ENCODE measurements at places on chromosomes 4 and X.

DNA sequence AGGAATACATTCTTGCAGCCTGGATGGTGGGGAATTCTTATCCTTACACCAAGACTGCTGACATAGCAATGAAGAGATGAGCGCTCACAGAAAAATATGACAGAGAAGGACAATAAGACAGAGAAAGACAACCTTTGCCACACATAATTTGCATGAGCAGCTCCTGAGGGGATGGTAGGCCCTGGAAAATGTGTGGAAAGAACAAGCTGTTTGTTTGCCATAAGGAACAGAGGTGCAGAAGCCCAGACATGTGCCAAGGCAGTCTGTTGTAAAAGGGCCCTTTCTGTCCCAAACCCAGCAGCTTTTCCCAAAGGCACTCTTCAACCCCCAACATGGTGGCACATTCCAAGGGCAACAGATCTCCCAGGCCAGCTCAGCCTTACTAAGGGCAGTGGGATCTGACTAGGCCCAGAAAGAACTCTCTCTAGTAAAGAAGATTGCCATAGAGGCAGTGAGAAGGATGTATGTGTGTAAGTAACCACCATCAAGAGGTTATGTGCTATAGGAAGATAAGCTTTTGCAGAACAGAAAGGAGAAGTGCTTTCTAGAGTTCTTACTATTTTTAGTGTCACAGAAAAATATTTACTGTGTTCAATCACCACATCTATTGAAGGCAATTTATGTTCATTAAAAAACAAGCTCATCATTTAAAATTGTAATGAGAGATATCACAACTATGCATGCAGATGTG lies 287.0 kb upstream of the RASGEF1B start:
- DNase-seq, result no peak

DNA sequence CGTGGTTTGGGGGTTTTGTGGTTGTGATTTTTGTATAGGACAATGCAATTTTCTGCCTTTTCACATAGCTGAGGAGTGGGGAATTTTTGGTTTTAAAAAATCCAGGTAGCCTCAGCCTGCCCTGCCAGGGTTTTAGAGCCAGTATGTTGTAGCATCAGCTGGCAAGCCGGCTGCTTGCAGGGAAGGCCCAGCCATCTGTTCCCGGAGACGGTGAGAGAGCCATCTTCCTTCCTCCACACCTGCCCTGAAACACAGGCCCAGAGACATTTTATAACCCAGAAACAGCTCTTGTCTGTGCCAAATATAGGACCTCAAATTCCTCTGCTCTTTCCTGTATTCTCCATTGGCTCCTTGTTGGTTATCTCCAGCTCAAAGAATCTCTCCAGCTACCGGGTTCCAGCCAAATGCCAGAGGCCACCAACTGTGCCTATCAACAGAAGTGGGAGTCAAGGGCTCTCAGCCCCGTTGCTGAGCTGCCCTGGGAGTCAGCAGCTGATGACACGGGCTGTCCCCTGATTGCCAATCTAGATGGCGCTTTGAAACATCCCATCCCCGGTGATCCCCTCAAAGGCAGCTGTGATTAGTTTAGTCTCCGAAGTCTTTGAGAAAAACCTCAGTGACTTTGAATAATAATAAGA lies 595.2 kb downstream of the MID1IP1 start:
- no peak for DNase-seq

GRCh38 chr4:4750187-4750586 lies 109.3 kb upstream of the MSX1 start:
- no peak for DNase-seq

- DNase-seq, result peak; percentile 9
These were observed 31.8 kb upstream of the CYP4V2 start for GRCh38 chr4:186159613-186160012.

GRCh38 chr4:78310007-78310739 lies 241.4 kb upstream of the ANXA3 start:
- no peak for DNase-seq

- no peak for DNase-seq
These were observed at the start of gene HHIP for GRCh38 chr4:144645631-144646522. TSS of gene HHIP (plus strand) at chr4:144646156. CDS start at chr4:144646676, 520 bp downstream.

DNA sequence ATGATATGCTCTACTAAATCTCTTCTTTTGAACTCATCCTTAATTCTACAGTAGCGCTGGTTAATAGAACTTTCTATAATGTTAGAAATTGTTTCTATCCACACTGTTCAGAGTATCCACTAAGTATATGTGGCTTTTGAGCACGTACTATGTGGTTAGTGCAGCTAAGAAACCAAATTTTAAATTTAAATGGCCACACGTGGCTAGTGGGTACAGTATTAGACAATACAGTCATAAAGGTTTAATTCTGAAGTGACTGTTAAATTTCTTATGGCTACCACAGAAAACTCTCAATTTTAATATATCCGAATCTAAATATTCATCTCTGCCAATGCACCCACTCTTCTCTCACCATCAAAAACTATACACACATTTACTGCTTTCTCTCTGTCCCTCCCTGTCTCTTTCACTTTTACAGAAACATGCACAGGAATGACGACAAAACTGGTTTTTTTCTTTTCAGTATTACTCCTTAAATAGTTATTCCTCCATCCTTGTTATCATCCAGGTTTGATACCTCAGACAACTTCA lies 583.9 kb downstream of the KCTD8 start:
- DNase-seq, result no peak

GRCh38 chrX:55794405-55794804 lies 76.9 kb downstream of the RRAGB start:
- DNase-seq, result no peak

DNA sequence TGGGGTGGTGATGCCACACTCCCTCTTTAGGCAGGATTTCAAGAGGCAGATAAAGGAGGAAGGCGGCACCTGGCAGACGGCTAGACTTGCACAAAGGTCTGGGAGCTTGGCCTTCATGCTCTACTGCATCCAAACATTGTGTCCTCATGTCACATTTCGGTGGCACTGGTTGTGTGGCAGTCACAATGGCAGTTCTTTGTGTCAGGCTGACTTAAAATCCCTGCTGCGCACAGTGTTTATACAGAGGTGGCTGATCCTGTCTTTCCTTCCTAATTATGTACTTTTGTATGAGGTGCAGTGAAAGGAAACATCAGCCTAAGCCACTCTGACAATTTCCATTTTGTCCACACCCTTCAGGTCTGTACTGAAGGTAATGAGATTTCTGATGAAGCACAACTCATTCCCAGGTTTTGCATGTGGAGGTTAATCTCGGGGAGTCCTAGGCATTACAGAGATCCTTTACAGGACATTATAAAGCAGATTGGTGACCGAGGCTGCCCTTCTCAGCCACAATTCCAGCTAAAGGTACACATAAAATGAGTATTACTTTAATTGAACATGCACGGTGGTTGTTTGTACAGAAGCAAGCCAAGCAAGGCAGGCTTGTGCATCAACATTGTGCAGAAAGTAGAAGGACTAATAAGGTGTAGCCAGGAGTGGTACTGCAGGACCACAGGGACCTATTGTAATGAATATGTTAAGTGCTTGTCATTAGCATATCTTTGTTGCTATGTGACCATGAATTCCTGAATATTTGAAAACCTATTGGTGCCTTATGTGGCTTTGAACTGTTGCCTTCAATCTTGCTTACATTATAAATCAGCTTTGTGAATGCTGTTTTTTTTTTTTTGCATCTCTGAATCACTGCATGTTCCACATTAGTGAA lies 147.6 kb downstream of the STK32B start:
- DNase-seq, result no peak

- no peak for DNase-seq
These were observed 68.3 kb upstream of the PGM2 start for GRCh38 chr4:37758226-37758625.

GRCh38 chr4:150769845-150770244 lies 187.9 kb downstream of the MAB21L2 start:
- no peak for DNase-seq
